RCC 7860 (cell line): ENCODE measurements at places on chromosomes 16 and 17.

DNA sequence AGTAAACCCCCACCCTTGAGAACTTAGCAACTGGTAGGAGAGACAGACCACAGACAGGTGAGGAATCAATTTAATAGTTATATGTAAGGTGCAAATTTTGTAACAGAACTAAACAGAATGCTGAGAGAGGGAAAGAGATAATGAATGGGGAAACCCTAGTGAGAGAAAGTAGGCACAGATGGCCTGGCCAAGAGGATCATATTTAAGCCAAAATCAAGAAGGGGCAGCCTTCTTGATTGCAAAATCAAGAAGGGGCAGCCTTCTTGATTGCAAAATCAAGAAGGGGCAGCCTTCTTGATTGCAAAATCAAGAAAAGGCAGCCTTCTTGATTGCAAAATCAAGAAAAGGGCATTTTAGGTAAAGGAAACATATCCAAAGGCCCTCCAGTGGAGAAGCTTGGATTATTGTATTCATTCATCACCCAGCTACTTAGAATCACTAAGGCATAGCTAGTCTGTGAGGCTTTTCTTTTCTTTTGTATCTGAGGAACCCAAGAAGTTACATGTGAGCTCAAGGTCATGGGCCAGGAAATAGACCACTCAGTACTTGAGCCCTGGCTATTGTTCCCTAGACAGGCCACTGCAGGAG is 190.6 kb downstream of the CYLD start:
- DNase-seq, result no peak

GRCh38 chr16:4209666-4210065 is 32.2 kb downstream of the SRL start:
- no peak for DNase-seq

DNA sequence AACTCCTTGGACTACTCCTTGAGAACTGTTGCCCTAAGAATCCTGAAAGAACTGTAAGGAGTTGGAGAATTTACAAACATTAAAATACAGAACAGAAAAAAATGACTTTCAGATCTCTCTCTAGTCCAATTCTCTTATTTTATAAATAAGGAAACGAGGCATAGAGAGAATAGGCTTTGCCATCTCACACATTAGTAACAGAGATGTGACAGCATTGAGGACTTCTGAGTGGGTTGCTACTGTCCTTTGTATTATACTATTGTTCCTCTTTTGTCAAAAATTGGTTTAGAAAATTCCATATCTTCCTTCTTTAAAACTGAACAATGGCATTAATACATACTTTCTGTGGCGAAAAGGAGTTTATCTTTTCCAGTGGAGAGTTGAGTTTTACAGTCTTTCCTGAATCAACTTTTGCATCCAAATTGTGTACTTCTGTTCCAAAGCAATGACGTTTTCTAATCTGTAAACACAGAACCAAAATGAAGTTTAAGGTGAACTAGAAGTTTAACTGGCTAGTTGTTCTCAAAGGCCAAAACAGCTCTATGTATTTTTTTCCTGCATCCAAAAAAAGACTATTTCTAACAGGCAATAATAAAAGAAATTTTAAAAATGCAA is 16.5 kb downstream of the BRIP1 start:
- DNase-seq, result no peak

- peak; percentile 79 for DNase-seq
Measured at GRCh38 chr17:3667366-3668278, 756 bp downstream of the TAX1BP3 start.

- no peak for DNase-seq
Measured at GRCh38 chr16:47037396-47037745, 63.9 kb upstream of the DNAJA2 start.
